Activated CD4-positive, alpha-beta T cell treated with anti-CD3 and anti-CD28 coated beads, Interleukin-2, amount 50 U/mL, for 24 hours (primary cell): ENCODE measurements at places on chromosomes 1 and 21.

- no peak for DNase-seq
These were observed 51.1 kb downstream of the FAM163A start for GRCh38 chr1:179794146-179794545.

DNA sequence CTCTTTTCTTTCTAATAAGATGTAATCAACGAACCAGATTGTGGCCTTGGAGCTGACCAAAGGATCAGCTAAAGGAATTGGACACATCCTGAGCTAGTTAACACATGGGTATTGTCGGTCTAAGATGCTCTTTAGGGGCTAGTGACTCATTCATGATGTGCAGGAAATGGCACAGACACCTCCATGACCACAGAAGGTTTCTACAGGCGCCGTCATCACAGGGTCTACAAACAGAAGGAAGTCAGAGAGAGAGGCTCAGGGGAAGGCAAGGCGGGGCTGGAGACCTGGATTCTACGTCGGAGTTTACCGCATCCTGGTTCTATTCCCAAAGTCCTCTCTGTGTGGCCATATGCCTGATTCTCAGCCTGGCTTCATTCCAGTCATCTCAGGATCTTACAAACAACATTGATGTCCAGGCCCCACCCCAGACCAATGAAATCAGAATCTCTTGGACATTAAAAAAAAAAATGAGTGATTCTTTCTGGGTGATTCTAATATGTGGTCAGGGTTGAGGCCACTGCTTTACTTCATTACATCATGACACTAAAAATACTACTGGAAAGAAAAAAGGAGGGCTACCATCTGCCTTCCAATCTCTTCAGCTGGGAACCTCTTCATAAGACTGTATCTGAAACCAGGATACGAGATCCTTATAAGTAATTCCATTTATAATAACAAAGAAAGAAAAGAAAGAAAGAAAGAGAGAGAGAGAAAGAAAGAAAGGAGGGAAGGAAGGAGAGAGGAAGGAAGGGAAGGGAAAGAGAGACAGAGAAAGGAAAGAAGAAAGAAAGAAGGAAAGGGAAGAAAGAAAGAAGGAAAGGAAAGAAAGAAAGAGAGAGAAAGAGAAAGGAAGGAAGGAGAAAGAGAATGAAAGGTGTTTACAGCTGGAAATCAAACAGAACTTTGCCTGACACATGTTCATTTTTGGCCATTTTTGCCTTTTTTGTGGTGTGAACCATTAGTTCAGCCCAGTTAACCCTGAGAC, 11.6 kb upstream of the KCNJ15 start:
- peak; percentile 69 for DNase-seq

GRCh38 chr1:153217212-153217611, at the start of gene PRR9:
Gene PRR9 (plus strand): TSS chr1:153217584. CDS start chr1:153218145, 561 bp downstream.
- DNase-seq = no peak

DNA sequence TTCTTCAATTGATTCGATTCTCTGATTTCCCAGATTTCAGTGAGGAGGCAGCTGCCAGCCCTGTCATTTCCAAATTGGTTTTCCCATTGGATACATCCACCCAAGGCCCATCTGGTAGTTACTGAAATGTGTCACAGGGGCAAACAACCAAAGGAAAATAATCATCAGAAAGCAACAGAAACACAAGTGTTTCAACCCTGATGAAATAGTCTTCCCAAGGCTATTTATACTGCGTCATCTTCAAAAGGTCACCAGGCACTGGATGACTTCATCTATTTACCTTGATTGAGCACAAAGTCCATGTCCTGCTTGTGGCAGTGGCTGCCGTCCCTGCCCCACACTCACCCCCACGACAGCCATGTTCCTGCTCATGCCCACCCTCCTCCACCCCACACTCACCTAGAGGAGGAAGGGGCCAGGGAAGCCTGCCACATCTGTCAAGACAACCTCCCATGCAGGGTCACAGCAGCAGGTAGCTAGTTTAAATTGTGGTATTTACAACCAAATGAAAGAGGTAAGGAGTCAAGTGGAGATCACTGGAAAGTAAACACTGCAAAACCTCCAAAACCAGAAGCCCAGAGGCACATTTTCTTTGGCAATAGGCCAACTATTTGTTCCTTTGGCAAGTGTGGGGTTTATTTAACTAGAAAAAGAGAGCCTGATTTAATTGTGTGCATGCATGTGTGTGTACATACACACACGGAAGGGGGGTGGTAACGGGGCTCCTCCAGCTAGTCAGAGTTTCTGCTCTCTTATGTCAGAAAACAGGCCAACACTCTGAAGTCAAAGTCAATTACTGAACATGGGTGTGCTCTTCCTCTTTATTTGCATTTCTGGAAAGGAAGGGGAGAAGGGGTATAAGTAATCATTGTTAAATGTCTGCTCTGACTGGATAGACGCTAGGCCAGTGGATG, 49.5 kb upstream of the RAB4A start:
- DNase-seq = no peak

DNA sequence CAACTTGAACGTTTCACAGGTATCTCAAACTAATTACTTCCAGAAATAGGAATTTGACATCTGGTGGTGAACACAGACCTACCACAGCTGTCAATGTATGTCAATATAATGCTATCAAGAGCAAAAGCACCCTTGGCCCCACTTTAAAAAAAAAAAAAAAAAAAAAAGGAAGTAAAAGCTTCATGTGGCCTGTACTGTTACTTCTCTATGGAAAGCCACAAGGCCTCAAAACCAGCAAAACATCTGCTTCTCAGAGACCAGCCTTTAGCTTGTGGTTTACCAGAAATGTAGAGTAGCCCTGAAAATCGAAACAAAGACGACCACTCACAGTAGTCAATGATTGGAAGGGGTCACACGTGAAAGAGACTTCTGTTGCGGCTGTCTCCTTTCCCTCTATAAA, 109.6 kb downstream of the SLC45A1 start:
- DNase-seq = no peak

DNA sequence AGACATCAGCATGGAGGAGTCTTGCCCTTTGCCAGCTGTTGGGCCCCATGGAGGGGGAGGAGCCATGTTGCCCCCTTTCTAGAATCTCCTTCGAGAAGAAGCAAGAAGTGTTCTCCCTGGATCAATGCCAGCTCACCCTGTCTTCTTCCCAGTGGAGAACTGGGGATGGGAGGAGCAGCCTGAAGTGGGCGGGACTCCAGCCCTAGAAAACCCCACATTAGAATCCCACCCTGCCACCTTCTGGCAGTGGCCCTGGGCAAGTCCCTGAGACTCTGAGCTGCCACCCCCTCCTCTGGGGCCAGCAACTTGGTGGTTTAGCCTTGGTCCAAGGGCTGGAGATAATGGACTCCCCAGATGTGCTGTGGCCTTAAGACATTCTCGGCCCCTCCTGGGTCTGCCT, 51.7 kb downstream of the PAX7 start:
- no peak for DNase-seq

DNA sequence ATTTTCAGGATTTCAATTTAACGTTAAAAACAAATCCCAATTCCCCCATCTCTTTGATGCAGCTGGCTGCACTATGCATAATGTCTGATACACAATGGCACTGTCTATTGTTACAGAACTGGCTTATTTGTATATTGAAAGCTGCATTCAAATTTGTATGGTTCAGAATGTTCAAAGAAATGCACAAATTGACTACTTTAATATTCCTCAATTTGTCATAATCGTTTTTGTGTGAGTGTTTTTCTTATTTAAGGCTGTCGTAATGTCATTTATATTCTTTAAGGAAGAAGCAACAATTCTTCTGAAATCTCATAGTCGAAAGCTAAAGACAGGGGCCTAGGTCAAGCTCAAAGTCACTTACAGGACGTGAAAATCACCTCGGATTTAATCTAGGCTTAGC, 341.4 kb upstream of the ZRANB2 start:
- DNase-seq = no peak

GRCh38 chr1:32362474-32363313, at the start of the genes FAM229A and TSSK3:
Gene FAM229A (minus strand): TSS chr1:32362485. CDS start chr1:32362091, 394 bp downstream.
Gene TSSK3 (plus strand): TSS chr1:32362539. CDS start chr1:32362702, 163 bp downstream.
- DNase-seq = no peak

DNA sequence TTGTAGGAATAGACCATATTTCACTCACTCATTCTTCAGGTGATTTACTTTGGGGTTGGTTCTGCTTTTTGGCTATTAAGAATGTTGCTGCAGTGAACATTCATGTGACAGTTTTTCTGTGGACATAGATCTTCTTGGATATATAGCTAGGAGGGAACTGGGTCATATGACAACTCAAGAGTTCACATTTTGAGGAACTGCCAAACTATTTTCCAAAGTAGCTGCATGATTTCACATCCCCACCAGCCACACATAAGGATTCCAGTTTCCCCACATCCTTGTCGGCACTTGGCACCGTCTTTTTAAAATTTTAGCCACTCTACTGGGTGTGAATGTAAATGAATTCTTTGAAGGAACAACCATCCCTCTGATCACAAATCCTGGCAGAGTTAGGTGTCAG, 126.0 kb downstream of the PRDM2 start:
- DNase-seq = no peak

DNA sequence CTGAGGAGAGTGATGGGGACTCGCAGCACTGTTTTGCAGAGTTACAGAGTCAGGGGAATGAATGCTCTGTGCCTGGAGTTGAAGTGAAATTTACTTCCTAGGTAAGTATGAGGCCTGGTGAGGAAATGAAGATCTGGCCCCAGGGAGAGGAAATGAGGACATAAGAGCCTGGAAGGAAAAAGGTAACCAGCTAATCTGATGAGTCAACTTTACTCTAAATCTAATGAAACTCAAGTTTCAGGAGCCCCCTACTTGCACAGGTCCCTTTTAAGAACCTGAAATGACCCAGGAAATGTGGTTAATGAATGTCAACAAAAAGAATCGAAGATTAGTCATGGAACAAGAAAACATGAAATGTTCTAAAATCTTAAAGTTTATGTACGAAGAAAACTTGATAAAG, 599.0 kb downstream of the AGBL4 start:
- DNase-seq = no peak

- no peak for DNase-seq
These were observed 55.3 kb upstream of the SAMD13 start for GRCh38 chr1:84246213-84246612.

DNA sequence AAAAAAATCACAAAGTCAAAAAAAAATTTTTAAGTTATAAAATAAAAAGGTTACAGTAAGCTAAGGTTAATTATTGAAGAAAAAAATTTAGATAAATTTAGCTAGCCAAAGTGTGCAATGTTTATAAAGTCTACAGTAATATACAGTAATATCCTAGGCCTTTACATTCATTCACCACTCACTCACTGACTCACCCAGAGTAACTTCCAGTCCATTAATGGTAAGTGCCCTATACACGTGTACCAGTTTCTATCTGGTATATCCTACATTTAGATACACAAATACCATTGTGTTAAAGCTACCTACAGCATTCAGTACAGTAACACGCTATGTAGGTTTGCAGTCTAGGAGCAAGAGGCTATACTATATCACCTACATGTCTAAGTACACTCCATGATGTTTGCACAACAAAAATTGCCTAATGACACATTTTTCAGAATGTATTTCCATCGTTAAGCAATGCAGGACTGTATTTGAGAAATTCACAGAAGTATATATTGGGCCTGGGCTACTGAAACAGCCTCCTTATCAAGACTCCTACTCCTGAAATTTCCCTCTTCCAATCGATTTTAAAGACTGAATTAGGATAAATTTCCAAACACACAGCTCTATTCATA, 155.1 kb downstream of the COP1 start:
- no peak for DNase-seq

GRCh38 chr1:92587445-92587844, 100.7 kb upstream of the GFI1 start:
- no peak for DNase-seq

DNA sequence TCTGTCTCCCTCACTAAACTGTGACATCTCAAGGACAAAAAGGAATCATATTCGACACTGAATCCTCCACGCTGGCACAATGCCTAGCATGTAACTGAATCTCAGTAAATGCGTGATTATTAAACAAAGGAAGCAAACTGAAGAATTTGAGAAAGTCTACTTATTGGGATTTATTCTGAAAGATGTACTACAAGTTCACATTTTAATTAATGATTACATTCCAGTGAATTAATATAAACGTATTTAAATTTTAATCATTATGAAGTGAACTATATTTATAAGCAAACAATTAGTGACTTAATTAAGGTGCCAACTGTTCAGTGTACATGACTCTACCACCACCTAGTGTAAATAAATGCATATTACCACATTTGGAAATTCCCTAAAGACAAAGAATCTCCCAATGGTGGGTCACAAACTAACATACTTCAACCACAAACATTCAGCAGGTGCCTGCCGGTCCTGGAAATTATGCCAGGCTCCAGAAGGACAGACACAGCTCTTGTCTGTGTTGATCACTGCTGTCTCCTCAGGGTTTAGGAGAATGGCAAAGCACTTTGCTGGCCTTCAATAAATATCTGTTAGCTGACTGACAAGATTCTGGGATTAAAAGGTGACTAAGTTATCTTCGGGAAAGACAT, 56.3 kb downstream of the SMYD3 start:
- no peak for DNase-seq

GRCh38 chr1:200107004-200107470, 79.5 kb downstream of the NR5A2 start:
- DNase-seq = no peak

DNA sequence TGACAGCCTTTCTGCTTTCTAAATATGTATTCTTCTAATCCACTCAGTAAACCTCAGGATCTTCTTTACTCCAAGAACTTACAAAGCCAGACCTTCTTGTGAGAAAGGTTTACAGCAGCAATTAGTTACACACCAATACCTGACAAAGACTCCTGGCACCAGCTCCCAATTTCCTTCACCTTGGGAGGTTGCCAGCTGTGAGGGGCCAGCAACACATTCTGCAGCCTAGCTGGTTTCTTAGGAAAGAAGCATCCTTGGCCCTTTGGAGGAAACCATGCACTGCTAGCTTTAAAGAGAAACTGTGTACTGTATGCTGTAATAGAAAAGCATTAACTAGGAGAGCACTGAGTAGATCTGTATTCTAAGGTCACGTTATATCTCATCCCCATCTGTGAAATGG, 10.8 kb downstream of the FYB2 start:
- no peak for DNase-seq

GRCh38 chr1:56000424-56000823, 578.9 kb downstream of the PLPP3 start:
- DNase-seq = no peak

DNA sequence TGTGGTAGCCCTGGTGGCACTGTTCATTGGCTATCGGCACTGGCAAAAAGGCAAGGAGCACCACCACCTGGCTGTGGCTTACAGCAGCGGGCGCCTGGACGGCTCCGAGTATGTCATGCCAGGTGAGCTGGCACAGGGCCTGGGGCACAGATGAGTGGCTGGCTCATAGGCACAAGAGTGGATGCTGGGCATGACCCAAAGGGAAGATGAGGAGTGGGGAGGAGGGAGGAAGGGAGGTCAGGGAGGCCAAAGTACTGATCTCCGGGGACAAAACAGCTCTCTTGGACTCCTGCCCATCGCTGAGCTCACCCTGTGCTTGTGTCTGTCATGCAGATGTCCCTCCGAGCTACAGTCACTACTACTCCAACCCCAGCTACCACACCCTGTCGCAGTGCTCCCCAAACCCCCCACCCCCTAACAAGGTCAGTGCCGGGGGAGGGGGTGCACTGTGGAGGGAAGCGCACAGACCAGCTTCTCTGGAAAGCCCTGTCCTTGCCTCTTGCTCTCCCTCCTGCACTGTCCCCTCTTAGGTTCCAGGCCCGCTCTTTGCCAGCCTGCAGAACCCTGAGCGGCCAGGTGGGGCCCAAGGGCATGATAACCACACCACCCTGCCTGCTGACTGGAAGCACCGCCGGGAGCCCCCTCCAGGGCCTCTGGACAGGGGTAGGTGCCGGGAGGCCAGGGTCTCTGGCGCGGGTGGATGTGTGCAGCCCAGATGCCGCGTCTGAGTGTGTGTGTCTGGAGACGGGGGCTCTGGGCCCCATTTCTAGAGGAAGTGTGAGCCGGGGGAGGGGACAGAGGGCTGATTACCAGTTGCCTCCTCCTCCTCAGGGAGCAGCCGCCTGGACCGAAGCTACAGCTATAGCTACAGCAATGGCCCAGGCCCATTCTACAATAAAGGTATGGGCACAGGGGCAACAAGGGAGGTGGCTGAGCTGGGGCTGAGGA, 7.3 kb upstream of the LRRC71 start:
- no peak for DNase-seq
